Articular chondrocyte of knee joint (primary cell): ENCODE measurements at places on chromosomes 16 and 17. TPM values are rescaled to one million over a fixed set of nuclear protein-coding genes. Genes with fewer than 3 reads are reported as not detected.

WNT3 gene
- 1.9 and 3.8 TPM in 2 replicates for total RNA-seq

ATP2C2 gene
- not detected in 2 replicates for total RNA-seq

ABCA8 gene
- 11.0 and 23.7 TPM in 2 replicates for total RNA-seq

TPSD1 gene
- not detected in 2 replicates for total RNA-seq

CPHXL2 gene
- total RNA-seq = not detected in 2 replicates

PPL gene
- total RNA-seq = 9.7 and 13.7 TPM in 2 replicates

HSF4 gene
- total RNA-seq = 3.0 and 4.4 TPM in 2 replicates

AATF gene
- 24.3 and 25.6 TPM in 2 replicates for total RNA-seq

RDM1 gene
- total RNA-seq = 0.32 TPM in 1 of 2 replicates, not detected in the other

ALOX15B gene
- total RNA-seq = under 0.01 and 0.32 TPM in 2 replicates

CA5A gene
- not detected in 2 replicates for total RNA-seq

GOT2 gene
- total RNA-seq = 26.3 and 41.9 TPM in 2 replicates

FA2H gene
- not detected in 2 replicates for total RNA-seq

DHX58 gene
- 15.0 and 15.2 TPM in 2 replicates for total RNA-seq

TOM1L2 gene
- 42.6 and 60.2 TPM in 2 replicates for total RNA-seq

SCGB1C2 gene
- not detected in 2 replicates for total RNA-seq

GAS7 gene
- total RNA-seq = 11.2 and 15.8 TPM in 2 replicates

KRT25 gene
- not detected in 2 replicates for total RNA-seq

C1QL1 gene
- 1.1 and 2.4 TPM in 2 replicates for total RNA-seq
